Activated T-helper 2 cell treated with anti-CD3 and anti-CD28 coated beads, Interferon-gamma antibody, Interleukin-2, Interleukin-4, amounts not matched to agents 10 μg/mL and 5 μg/mL and 100 μg/mL, durations not matched to agents 14 hours and 24 hours and 36 hours (primary cell): ENCODE measurements at places on chromosomes 4 and X.

DNA sequence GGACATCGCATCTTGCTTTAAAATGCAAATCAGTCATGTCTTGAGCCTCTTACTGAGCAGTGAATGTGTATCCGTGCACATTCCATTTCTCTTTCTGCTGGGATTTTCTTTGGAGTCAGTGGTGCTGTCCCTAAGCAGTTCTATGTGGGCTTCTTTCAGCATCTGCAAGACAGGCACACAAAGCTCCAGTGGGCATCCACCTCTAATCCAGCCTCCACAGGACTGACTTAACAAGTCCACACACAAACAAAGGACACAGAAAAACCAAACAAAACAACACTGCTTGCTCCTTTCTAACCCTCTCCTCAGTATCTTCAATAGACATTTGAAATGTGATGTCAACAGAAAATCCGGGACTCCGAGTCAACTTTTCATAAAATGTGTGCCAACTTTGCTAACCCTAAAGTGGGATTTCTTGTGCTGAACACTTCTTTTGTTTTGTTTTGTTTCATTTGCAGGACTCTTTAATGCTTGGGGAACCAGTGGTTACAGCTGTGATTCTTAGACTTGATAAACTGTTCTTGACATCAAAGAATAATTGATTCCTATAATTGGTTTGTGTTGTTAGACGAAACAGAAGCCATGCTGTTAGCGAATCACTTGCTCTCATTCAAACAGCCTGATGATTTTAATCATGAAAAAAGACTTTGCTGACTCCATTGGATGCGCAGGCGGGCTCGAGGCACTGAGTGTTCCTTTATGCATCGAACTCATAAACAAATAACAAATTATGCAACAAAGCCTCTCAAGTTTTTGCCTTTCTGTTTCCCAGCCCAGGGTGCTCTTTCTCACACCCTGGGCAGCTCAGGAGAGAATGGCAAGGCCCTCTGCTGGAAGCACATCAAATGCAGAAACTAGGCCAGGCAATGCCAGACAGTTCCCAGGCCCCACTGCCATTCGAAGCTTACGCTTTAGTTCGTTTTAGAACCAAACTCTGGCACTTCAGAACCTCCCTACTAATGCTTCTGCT, 20.1 kb downstream of the ETNPPL start:
- no peak for DNase-seq

DNA sequence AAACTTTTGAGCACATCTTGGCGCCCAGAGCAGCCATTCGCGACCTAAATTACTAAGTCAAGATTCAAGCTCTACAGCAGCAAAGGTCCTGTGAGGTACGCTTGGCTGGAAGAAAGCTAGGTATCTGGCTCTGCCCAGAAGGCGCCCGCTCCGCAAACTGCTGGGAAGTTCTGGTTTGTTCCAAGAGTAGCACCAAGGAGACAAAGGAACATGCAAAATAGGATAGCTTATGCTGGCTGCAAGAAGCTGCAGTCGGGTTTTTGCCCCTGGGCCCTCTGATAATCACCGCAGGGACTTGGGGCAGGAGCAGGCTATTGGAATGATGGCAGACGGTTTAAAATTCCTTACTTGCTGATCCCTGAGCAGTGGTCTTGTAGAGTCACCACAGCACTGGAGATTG, 3.0 kb upstream of the TBX22 start:
- no peak for DNase-seq

DNA sequence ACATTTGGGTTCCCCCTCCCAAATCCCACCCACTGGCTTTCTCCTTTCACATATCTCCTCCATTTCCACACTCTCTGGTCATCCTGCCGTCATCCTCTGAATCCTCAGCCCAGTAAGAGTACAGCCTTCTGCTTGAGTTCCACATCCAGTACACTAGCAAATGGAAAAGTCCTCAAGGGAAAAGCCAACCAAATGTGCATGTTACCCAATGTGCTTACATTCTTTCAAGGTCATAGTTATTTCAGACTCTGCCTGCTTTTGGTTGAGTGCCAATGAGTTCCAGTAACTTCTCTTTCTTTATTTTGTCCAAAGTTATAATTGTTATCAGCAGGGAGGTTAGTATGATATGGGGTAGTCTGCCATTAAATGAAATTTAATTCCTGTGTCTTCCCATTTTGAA, 78.1 kb downstream of the SRPX start:
- no peak for DNase-seq

- DNase-seq = no peak
These were observed 3.5 kb downstream of the EPGN start for GRCh38 chr4:74311696-74312313.

DNA sequence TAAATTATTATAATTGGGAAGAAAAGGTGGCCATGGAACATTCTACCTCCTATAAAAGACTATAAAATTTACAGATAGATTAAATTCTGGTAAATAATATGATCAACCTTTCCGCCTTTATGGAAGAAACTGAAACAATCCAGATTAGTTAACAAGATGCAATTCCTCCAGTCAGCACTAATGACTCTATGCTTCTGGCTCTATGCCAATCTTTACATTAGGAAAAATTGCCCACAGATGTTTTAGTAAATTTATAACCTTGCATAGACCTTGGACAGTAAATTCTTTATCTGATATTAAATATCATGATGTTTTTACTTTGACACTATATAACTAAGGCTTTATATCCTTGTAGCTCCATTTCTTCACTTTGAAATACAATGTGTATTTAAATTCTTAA, 2302.5 kb downstream of the ARAP2 start:
- DNase-seq = no peak
